ENCODE measurements at places on chromosomes 1 and 21.

DNA sequence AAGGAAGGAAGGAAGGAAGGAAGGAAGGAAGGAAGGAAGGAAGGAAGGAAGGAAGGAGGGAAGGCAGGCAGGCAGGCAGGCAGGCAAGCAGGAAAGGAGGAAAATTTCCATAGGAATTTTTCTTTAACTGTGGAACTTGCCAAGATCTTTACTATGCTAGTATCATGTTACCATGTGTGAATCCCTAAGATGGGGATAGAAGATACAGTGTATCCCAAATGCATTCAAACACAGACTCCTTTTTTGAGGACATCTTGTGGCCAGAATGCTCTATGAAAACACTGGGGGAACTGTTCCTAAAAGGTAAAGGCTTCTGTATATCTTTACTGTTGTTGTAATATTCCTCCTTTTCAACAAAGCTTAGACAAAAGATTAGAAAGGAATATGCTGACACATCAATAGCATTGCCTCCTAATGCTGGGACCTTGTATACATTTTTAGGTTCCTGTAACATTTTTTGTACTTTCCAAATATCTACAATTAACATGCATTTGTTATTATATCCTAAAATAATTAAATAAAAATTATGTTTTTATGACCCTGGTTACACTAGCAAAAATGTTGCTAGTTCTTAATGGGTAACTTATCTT, 20.6 kb downstream of the CCDC190 start:
- ATAC-seq: no peak

DNA sequence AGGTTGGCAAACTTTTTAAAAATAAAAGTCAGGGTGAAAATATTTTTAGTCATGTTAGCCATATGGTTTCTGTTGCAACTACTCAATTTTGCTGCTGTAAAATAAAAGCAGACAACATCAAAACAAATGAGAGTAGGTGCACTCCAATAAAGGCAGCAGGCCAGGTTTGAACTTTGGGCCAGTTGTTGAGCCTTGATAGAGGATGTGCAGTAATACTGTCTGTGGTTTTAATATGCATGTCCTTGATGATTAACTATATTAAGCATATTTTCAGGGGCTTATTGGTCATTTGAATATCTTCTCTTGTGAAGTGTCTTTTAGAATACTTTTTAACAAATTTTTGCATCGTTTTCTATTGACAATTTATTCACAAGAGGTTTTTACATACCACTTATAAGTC, 1399.9 kb upstream of the B3GALT2 start:
- no peak for ATAC-seq

DNA sequence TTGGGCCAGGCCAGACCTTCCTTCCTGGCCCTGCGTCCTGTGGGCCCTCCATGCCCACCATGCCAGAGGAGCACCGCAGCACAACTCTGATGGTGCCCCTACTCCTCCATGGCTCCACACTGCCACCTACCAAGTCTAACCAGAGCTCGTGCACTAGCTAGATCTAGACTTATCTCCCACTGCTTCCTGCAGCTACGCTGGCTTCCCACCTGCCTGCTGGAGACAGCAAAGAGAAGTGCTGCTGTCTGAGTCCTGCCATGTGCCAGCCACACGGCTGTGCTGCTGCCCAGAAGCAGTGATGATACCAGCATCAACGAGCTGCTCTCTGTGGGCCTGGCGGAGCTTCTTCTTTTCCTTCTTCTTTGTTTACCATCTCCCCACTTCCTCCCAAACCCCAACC, 4.5 kb downstream of the GUCA2B start:
- no peak for ATAC-seq

GRCh38 chr1:204446413-204447111, 34.9 kb upstream of the PPP1R15B start:
- peak; percentile 94 for ATAC-seq

DNA sequence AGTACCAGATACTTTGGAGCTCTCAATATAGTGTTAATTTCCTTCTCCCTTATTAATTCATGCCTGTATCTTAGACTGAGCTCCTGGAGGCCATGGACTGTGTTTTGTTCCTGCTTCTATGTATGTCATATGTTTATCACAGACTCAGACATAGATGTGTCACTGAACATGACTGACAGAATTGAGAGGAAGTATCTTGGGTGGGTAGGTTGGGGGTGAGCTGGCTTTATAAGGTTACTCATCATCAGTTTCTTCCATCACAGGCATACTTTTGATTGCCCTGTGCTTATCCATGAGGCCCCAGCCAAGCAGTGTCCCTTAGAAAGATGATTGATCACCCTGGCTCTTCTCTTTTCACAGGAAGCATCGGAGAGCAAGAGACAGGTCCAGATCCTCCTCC, 5.6 kb upstream of the SH3D21 start:
- ATAC-seq: no peak

- peak; percentile 77 for ATAC-seq
These were observed 7.3 kb downstream of the SYTL1 start for GRCh38 chr1:27348861-27349783.

- peak; percentile 36 for ATAC-seq
These were observed 18.3 kb downstream of the IFFO2 start for GRCh38 chr1:18938008-18938706.

DNA sequence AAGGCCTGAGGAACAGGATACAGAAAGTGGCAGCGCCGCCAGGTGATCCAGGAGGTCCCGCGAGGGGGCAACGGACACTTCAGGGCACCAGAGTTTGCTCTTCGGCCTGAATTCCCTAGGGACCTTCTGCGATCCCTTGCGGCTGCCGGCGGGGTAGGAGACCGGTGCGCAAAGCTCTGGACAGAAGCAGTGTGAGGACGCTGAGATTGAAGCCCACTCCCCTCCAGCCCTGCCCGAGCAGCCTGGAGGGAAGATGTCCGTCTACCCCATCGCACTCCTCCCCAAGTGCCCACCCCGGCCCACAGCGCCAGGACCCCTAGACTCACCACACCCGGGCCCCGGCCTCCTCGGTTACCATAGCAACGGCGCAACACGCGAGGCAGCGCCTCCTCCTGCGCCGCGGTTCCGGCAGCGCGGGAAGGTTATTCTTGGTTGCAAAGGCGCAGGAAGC, at the start of gene ANKRD45:
TSS of gene ANKRD45 (minus strand) at position 361 of the 451 bp plus-strand sequence. CDS start 10,433 bp downstream, outside the sequence.
- no peak for ATAC-seq

DNA sequence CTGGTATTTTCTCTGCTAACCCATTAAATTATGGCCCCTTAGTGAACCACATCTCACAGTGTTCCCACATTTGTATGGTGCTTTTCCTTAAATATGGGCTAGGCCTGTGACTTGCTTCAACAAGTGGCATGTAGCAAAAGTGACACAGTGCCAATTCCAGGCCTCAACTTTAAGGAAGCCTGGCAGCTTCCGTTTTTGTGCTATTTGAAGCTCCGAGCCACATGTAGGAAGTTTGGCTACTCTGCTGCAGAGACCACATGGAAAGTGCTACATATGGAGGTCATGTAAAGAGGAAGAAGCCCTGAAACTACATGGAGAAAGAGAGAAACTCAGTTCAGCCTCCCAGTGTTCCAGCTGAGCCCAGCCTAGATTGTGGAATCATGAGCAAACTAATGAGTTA, 28.5 kb upstream of the DR1 start:
- no peak for ATAC-seq

- no peak for ATAC-seq
These were observed 33.5 kb upstream of the TRIM17 start for GRCh38 chr1:228450200-228450599.

GRCh38 chr1:84289169-84289785, 12.2 kb upstream of the SAMD13 start:
- no peak for ATAC-seq

DNA sequence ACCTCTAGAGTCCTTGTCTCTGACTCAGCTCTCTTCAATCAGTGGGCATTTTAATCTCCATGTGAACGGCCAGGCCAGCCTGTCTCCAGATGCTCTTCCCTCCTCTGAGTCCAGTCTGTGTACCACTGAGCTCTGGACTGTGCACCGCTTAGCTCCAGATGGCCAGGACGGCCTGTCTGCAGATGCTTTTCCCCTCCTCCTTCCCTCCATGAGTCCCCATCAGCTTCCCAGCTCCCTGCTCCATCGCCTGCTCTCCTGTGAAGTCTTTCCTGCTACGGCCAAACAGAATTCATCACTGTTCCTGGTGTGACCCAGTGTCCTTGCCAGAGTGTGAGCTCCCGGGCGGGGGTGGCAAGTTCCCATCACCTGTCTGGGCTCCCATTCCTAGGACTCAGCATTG, 42.0 kb downstream of the STUM start:
- no peak for ATAC-seq

DNA sequence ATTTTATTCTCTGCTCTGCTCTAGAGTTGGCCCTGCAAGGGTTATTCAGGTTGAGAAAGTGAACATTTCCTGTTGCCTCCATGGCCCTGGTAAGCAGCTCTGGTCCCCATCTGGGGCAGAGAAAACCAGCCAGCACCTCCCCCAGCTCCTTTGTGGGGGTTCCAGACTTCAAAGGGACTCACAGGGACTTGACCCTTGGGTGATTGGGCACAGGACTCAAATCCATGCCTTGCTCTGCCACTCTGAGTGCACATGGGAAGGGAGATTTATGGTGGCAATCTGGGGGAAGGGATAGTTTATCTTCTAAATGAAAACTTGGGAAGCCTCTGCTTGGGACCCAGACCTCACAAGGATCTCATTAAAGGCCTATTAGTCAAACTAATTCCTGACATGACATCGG, 212.8 kb downstream of the FOXD2 start:
- no peak for ATAC-seq

DNA sequence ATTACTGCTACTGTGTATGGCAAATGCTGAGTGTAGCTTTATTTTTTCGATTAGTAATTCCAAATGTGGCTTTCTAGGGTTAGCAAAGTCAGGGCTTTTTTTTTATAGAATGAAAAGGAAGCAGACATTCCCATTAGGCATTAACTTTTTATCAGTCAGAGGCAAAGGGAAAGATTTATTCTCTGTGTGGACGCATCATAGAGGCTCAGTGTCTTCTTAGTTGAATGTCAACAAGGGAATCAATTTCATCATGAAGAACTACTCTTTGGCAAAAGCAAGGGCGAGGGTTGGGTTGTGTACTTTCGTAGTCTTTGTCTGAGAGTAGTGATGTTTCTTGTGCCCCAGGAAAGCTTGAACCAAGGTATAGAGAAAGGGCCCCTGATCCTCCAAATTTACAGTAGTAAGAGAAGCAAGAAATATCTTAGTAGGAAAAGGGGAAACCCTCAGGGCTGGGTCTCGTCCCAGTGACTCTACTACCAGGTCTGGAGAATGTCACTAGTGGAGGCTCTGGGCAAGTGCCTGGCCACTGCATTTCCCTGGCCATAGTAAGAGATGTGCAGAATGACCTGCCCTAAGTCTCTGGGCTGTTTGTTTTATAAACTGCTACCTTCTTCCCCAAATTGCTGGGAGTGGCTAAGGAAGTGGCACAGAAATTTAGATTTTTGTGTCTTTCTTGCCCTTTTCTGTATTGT, 30.0 kb upstream of the MACF1 start:
- ATAC-seq: no peak

GRCh38 chr1:48051466-48052126, 54.4 kb upstream of the TRABD2B start:
- no peak for ATAC-seq

GRCh38 chr1:159161001-159161718, 10.3 kb upstream of the CADM3 start:
- peak; percentile 89 for ATAC-seq

DNA sequence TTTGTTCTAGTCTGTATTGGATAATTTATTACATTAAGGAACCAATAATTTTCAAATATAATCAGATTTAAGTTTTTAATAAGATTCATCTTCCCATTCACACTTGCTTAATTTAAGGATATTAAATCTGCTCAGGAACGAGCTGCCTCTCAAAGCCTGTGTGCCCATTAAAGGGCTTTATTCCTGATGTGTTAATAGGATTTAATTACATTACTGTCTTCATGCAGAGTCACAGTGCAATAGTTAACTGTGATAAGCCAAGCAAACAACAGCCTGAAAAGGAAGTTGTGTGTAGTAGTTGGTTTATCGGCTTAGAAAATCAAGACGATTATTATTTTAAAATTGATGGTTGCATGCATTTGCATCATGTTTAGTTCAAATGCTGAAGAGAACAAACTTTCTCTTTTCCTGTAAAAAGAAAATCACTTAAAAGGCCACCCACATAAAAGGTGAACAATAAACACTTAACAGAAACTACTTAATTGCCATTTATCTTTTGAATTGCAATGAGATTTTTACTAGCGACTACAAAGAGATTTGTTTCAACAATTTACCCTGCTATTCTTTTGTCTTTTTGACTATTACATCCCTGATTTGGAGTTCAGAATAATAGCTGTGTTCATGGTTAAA, 174.6 kb downstream of the RWDD3 start:
- no peak for ATAC-seq

DNA sequence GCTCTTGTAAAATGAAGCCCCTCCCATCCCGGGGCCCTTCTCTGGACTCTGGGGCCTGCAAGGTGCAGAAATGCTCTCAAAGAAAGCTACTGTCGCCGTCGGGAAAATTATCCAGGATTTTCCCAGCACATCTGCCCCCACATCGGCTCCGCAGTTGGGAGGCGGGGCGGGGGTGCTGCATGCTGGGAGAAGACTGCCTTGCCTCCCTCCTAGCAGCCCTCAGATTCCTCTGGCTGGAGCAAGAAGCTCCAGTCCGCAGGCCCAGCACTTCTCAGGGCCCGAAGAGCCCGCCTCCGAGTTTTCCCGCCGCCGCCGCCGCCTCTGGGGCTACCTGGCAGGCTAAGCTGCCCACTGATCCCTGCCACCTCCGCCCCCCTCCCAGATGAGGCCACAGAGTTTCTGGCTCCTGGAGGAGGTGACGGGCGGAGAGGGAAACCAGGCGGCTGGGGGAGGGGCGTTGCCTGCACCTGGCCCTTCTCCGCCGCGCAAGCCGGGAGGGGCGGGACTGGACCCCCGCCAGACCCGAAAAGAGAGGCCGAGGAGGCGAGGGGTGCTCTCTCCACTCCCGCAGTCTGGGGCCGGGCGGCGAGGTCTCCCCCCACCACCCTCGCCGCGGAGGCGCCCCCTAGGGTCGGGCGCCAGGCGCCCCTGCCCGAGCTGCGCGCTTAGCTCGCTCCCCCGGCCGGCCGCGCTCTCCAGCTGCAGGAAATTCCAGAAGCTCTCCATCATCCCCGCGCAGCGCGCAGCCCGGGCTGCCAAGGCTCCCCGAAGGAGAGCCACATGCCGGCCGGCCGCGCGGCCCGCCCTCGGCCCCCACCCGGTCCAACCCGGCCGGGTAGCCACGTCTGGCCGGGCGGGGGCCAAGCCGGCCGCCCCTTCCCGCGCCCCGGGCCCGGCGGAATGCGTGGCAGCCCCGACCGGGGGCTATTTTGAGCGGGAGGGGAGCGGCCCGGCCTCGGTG, 28.8 kb downstream of the AHDC1 start:
- peak; percentile 20 for ATAC-seq

DNA sequence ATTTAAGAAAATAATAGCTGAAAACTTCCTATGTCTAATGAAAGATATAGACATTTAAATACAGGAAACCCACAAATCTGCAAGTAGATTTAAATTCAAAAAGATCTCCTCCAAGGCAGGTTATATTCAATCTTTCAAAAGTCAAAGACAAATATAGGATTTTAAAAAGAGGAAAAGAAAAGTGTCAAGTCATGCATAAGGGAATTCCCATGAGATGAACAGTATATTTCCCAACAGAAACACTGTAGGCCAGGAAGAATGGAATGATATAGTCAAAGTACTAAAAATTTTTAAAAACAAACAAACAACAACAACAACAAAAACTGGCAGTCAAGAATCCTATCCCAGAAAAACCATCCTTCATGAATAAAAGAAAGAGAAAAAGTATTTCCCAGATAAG, 806.5 kb upstream of the BRINP3 start:
- no peak for ATAC-seq

- no peak for ATAC-seq
These were observed 60.8 kb downstream of the DHRS3 start for GRCh38 chr1:12556957-12557935.

GRCh38 chr1:199747984-199748383, 279.5 kb upstream of the NR5A2 start:
- ATAC-seq: no peak

- ATAC-seq: no peak
These were observed 862.0 kb upstream of the CXADR start for GRCh38 chr21:16650714-16651366.

Measured in stimulated activated memory B cell treated with anti-CD40 and anti-IgM and Interleukin-4, amounts not matched to agents 10 μg/mL and 1 μg/mL and 100 μg/mL, for 72 hours (primary cell).